ENCODE measurements at places on chromosomes 6 and 20. TPM values are rescaled to one million over a fixed set of nuclear protein-coding genes. Genes with fewer than 3 reads are reported as not detected.

- H3K27me3 ChIP-seq = no peaks in the 10 kb centered on the region
- H3K4me1 ChIP-seq = peaks cover 5% of the 10 kb centered on the region
- H3K27ac ChIP-seq = peak overlapping the region; percentile 19
- H3K4me3 ChIP-seq = no peak overlapping the region
- H3K36me3 ChIP-seq = peaks cover 5% of the 10 kb centered on the region
- peak; percentile 78 for DNase-seq
Observed at GRCh38 chr20:35269055-35269781, 8.7 kb downstream of the MMP24OS start.

The FAM83C gene
- not detected for total RNA-seq

GRCh38 chr6:155030148-155030720, 35.1 kb downstream of the TIAM2 start:
- no peak for DNase-seq
- H3K4me3 ChIP-seq = no peak overlapping the region
- H3K36me3 ChIP-seq = peaks cover 3% of the 10 kb centered on the region
- no peak overlapping the region for H3K27ac ChIP-seq
- H3K4me1 ChIP-seq = no peaks in the 10 kb centered on the region

The ADGRG6 gene
- total RNA-seq = 78.9 TPM

DNA sequence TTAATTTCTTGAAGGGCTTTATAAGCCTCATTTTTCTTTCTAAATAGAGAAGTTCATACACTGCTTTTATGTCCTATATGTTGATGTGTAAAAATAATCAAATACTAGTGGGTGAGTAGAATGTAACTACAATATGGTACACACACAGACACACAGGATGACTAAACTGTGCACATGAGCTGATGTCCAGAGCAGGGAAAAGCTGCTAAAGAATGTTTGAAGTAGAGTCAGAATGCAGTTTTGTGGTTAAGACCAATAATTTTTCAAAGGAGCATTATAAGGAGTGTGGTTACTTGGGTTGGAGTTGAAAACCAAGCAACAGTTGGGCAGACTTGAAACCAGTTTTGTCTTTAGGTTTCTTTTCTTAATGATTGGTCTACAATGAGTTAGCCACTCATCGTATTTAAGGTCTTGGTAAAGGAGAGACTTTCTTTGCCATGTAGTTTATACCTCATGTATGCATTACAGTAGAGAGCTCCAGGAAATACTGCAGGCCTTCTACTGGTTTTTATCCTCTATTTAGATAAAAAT, 196.6 kb downstream of the ESR1 start:
- H3K27ac ChIP-seq = no peak overlapping the region
- no peak overlapping the region for H3K4me3 ChIP-seq
- no peaks in the 10 kb centered on the region for H3K4me1 ChIP-seq

- H3K4me3 ChIP-seq = no peak overlapping the region
- no peaks in the 10 kb centered on the region for H3K4me1 ChIP-seq
- H3K36me3 ChIP-seq = peaks cover 14% of the 10 kb centered on the region
- no peaks in the 10 kb centered on the region for H3K27me3 ChIP-seq
- no peak for DNase-seq
Observed at GRCh38 chr20:16505894-16506293, 67.4 kb downstream of the KIF16B start.

The SGK2 gene
- total RNA-seq = 1.6 TPM

DNA sequence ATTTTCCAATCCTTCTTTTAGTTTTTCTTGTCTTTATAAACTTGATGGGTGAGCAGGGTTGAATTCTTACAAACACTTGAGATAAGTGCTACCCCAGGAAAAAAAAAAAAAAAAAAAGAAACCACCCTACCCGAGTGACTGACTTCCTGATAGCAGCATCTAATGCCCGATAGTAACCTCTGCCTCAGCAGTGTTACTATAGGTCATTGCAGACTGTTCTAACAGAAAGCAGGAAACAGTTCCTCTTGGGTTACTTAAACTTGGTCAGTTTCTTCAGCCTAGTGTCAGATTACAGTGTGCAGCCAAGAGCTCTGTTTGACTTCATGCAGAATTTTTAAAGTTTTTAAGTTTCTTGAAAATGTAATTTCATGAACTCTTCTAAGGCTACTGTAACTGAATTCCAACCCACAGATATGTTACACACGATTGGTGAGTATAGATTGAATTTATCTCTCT, 2.1 kb downstream of the MYLIP start:
- H3K27ac ChIP-seq = no peak overlapping the region
- H3K27me3 ChIP-seq = peaks cover 24% of the 10 kb centered on the region
- H3K4me1 ChIP-seq = peaks cover 21% of the 10 kb centered on the region
- H3K36me3 ChIP-seq = no peaks in the 10 kb centered on the region
- DNase-seq = no peak

Measured in neural crest cell (in vitro differentiated cells).